ENCODE measurements at places on chromosomes 11 and 22.

DNA sequence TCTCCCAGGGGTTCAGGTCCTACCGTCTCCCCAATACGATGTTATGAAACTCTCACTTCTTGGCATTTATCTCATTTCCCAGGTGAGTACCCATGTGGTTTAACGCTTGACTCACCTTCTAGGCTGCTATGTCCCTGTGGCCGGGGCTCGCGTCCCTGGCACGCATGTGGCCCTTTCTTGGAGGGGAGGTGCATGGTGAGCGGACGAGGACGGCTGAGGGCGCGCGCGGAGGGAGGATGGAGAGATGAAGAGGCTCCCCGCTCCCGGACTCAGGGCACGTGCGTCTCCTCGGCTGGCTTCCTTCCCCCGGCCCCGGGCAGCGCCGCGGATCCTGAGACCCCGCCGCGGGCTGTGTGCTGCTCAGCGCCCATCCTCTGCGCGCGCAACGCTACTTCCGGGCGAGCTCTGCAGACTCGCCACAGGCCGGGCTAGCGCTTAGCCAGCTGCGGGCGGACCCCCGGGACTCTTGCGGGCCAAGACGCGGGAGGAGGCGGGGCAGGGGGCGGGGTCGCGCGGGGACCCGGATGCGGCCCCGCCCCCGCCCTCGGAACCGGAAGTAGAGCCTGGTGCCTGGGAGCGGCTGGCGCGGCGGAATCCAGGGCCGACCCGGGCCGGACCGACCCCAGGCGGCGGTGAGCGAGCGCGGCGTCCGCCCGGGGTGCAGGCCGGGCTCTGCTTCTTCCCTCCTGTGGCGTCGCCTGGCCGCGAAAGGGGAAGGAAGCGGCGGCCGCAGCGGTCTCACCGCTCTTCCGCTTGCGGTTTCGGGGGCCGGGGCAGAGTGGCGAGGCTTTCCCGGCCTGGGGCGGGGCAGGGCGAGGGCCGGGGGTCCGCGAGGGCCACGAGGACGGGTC, at the start of gene CTTN:
TSS of gene CTTN (plus strand) at position 547 of the 851 bp plus-strand sequence. CDS start 8,769 bp downstream, outside the sequence.
- H3K4me1 ChIP-seq = 0 out of 2 replicates have a peak, but pooled peaks cover 1% of the 10 kb centered on the region
- H3K36me3 ChIP-seq = peaks cover 3% of the 10 kb centered on the region
- no peaks in the 10 kb centered on the region for H3K27me3 ChIP-seq

- no peaks in the 10 kb centered on the region for H3K36me3 ChIP-seq
- H3K27ac ChIP-seq = no peak overlapping the region
- no peaks in the 10 kb centered on the region for H3K27me3 ChIP-seq
- DNase-seq = peak; percentile 33
Observed at GRCh38 chr11:25981998-25982397, 349.9 kb upstream of the ANO3 start.

DNA sequence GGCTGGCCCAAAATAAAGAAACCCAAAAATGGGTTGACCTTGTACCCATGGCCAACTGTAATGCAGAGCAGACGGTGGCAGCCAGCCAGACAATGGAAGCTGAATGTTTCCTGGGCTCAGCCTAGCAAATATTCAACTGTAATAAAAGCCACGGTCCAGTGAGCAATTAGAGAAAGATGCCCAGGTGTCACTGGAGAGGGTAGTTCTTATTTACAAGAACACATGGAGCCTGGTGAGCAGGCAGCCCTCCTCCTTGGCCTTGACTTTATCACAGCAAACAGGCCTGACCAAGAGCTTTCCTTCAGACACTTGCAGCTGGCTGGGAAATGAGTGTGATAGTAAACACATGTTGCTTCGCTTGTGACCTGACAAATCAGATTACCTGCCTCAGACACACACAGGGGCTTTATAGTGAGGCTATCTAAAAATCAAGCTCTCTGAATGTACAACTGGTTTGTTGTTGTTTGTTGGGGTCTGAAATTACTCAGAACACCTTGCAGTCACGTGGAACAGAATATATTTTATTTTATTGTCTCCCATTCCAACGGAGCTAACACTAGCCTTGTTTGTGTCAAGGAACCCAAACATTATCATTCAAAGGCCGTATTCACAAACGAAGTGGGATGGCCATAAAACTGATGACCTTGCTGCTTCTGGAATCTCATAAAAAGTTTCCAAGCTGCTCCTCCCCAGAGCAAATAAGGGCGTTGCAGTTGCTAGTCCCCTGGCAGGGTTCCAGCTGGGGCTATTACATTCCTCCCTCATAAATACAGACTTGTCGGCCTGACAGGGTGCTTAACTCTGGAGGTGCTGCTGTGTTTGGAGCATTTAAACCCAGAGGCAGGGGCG, 161.1 kb downstream of the BBOX1 start:
- no peak for DNase-seq
- H3K4me3 ChIP-seq = no peak overlapping the region
- H3K4me1 ChIP-seq = no peaks in the 10 kb centered on the region
- no peaks in the 10 kb centered on the region for H3K27me3 ChIP-seq

GRCh38 chr22:33542153-33542552, 378.1 kb downstream of the LARGE1 start:
- H3K27ac ChIP-seq = no peak overlapping the region
- DNase-seq = no peak
- H3K36me3 ChIP-seq = no peaks in the 10 kb centered on the region
- H3K27me3 ChIP-seq = no peaks in the 10 kb centered on the region

DNA sequence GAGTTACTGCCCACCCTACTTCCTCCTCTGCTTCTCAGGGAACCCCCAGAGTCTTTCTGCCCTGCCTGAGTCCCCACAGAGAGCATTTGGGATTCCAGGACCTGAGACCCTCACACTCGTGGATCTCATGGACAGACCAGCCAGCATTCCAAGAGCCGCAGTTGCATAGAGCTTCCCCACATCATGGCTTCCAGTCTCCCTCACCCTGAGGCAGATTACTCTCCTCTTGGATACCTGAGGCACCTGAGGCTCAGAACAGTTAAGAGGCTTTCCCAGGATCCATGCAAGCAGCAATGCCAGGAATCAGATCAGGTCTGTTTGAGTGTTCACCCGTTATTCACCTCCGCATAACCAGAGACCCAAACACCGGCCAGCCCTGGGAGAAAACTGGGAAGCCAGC, 102.2 kb downstream of the TRIM29 start:
- no peak overlapping the region for H3K4me3 ChIP-seq
- no peak for DNase-seq

- no peak overlapping the region for H3K27ac ChIP-seq
- no peaks in the 10 kb centered on the region for H3K27me3 ChIP-seq
- H3K4me1 ChIP-seq = no peaks in the 10 kb centered on the region
- no peaks in the 10 kb centered on the region for H3K36me3 ChIP-seq
- H3K4me3 ChIP-seq = no peak overlapping the region
Observed at GRCh38 chr11:125873881-125874555, 13.4 kb upstream of the HYLS1 start.

DNA sequence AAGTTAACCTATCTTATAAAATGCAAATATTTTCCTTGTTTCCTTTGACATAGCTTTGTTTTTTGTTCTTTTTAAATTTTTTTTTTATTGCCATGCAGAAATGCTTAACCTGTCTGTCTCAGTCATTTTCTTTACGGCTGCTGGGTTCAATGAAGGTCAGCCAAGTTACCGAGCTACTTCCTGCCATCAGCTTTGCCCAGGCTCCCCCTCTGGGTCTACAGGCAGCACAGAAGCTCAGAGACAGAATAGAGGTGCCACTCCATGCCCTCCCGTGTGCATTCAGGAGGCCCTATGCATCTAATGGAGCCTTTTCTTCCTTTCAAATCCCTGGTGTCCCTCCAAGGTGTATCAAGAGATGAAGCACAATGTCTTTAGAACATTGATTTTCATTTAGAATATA, 411.0 kb upstream of the NARS2 start:
- H3K27me3 ChIP-seq = no peaks in the 10 kb centered on the region
- H3K4me3 ChIP-seq = no peak overlapping the region
- no peak overlapping the region for H3K27ac ChIP-seq
- no peaks in the 10 kb centered on the region for H3K36me3 ChIP-seq

All from iPS DF 6.9 (cell line).